ENCODE measurements at places on chromosomes 5 and 9.
A peak's percentile ranks its signal among the peaks of the same experiment; 100 is the strongest.

- no peak for DNase-seq
Observed at GRCh38 chr5:142605611-142606010, 80.3 kb downstream of the FGF1 start.

GRCh38 chr5:131536211-131536826, 98.7 kb downstream of the RAPGEF6 start:
- DNase-seq: peak; percentile 24

- DNase-seq: peak; percentile 45
Observed at GRCh38 chr9:127083138-127083980, 39.1 kb downstream of the ANGPTL2 start.

DNA sequence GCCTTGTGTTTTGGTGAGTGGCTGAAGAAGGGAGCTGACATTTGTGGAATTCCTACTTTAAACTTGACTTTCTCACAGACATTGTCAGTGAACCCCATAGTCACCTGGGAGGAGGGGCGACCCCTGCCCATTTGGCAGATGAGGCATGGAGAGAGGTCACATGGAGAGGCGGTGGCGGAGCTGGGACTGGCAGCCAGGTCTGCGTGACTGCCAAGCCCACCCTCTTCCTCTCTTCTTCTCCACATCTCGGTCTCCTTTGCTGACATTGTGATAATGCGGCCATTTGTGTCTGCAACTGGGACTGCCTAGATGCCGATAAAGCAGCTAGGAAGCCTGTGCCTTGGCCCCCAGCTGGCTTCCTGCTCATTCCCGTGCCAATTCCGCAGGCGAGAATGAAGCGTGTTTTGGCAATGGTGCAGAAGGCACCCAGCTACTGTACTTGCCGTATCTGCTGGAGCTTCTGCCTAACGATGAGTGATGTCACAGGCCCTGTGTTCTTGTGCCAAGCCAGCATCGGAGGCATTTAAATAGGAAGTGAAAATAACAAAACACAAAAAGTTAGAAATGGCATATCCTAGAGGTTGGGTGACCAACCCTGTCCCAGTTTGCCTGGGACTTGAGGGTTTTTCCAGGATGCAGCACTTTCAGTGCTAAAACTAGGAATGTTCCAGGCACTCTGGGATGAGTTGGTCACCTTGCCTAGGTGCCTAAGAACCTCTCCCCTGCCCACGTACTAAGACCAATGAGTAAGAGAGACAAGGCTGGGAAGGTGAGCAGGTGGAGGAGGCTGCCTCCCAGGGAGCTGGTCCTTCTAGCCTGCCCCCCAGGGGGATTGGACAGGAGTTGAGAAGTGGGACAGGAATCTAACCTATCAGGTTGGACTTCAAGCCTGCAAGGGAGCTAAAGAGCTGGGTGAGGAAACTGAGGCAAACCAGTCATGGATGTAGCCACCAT, 23.6 kb downstream of the OLFML2A start:
- DNase-seq: no peak

DNA sequence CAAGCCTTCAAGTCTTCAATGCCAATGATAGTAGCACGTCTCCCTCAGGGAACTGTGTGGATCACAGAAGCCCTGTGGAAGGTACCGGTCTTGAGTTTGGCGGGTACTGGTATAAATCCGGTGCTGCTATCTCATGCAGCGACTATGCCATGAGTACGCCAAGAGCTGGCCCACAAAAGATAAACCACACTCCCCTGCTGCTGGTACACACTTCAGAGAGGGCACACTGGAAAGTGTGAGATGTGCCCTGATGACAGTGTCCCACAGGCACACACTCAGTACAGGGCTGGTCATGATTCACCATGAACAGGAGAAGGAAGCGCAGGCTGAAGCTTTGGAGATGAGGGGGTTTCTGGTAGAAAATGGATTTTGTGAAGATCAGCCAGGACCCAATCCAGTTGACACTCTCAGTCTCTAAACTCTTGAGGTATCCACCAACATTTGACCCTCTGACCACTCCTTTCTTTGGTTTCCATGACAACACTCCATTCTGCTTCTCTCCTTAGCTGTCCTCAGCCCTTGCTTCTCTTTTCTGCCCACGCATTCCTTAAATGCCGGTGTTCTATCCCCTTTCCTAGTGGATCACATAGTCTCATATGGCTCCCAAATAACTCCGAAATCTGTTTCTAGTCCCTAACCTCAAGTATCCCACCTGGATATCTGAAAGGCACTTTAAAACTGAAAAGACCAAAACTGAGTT, 5.1 kb downstream of the AMACR start:
- no peak for DNase-seq

DNA sequence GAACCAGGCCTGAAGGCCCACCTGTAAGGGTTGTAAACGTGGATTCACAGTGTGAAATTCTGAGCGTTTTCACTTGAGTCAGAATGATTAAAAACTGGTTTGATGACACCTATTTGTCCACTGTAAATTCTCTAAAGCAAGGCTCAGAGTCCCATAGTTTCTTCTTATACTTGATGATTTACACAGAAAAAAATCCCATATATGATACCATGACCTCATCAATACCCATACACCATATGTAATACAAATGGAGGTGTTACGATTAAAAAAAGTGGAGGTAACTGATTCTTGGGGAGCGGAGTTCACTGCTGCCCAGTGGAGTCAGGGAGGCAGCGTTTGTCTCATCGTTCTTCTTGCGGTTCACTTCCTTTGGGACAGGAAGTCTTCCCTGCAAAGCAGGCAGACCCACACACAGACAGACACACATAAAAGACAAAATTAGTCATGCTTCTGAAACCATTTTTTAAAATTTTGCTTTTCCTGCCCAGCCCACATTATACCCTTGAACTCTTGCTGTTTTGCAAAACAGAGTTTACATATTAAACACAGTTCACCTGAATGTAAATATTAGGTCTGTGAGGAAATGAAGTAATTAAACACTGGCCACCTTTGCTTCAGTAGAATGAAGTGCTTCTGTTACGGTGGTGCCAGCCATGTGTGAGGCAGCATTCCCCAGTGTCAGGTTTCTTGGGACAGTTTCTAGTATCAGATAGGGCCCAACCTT, 26.2 kb downstream of the NREP start:
- DNase-seq: no peak

GRCh38 chr5:34891981-34892380, 23.3 kb downstream of the RAD1 start:
- peak; percentile 89 for DNase-seq

GRCh38 chr5:132238169-132238744, 10.6 kb upstream of the P4HA2 start:
- DNase-seq: peak; percentile 90

- peak; percentile 1 for DNase-seq
Observed at GRCh38 chr5:73694089-73694488, 68.1 kb downstream of the ARHGEF28 start.

- peak; percentile 10 for DNase-seq
Observed at GRCh38 chr9:35519692-35520363, 29.9 kb downstream of the RUSC2 start.

DNA sequence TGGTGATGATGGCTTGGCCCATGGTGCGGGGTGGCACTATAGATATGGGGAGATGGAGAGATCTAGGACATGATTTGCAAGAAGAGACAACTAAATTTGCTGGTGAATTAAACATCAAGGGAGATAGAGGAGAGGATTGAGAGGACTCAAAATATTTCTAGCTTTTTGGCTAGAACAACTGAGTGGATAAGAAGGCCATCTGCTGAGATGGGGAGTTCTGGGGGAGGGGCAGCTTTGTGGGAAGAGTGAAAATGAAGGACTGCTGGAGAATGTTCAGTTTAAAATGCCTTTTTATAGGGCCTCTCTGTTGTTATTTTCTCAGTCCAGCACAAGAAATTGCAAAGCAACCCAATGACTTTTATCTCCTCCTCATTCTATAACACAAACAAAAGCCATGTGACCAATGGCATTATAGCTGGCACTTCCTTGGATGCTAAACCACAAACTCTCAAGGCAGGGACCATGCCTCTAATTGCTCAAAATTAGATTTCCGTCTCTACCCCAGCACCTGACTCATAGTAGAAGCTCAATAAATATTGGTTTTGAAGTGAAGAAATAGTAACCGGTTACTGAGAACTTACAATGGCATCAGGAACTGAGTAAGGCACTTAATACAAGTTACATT, 29.8 kb downstream of the JAKMIP2 start:
- no peak for DNase-seq

DNA sequence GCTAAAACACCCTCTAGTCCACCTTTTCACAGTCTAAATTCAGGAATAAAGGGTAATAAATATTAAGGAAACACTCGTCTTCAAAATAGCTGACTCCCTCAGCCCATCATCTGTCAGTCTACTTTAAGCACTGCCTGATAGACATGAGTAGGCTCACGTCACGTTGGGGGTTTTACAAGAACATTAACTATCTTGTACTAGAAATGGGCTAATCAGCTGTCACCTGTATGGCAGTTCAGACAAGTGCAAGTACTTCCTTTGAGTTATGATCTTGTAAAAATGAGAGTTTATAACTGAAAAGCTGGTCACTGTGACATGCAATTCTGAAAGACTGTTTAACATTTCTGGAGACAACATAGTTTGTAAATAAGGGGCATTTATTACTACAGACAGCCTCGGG, 936.7 kb upstream of the CTNND2 start:
- DNase-seq: no peak

All from adipocyte (in vitro differentiated cells).